ENCODE measurements at places on chromosomes 4 and X. TPM values are rescaled to one million over a fixed set of nuclear protein-coding genes. Genes with fewer than 3 reads are reported as not detected.

PPARGC1A gene
- not detected for total RNA-seq

SPATA18 gene
- total RNA-seq, result 0.31 TPM

NIPAL1 gene
- total RNA-seq, result 1.1 TPM

DNA sequence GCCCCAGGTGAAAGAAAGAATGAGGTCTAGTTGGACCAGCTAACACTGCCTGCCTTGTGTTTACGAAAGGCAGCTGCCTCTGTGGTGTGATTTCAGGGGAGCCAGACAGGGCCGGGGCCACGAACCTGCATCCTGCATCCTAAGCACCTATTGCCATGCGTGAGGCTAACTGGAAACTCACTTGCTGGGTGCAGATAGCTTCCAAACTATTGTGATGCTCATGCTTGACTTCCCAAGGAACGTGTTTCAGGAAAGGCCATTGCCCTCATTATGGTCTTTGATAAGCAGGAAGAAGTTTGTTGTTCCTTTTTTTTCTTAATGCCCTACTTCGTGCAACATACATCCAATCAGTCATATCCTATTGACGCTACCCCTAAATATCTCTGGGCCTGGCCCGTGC, 2.3 kb upstream of the IRF2 start:
- no peak overlapping the region for H3K27ac ChIP-seq
- H3K27me3 ChIP-seq, result no peaks in the 10 kb centered on the region
- H3K4me3 ChIP-seq, result peak overlapping the region; percentile 30
- no peaks in the 10 kb centered on the region for H3K36me3 ChIP-seq

DNA sequence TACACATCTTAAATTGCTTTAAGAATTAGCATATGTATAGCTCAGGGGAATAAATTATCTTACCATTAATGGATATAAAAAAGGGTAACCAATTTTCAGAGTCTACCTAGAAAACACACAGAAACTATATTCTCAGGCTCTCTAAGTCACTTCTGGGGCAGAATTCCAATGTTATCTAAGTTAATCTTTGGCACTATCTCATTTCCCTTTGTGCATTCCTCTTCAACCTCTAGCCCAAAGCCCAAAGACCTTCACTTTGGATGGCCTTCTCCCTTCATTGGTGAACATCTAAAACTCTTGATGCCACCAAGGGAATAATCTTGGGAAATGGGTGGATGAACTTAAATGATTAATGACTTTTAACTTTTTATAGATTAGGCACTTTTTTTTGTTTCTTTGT, 108.3 kb downstream of the APBB2 start:
- DNase-seq, result no peak
- no peaks in the 10 kb centered on the region for H3K4me1 ChIP-seq
- no peak overlapping the region for H3K27ac ChIP-seq
- no peak overlapping the region for H3K4me3 ChIP-seq
- H3K27me3 ChIP-seq, result peaks cover 2% of the 10 kb centered on the region
